B cell (primary cell): ENCODE measurements at places on chromosomes 1 and 21. TPM values are rescaled to one million over a fixed set of nuclear protein-coding genes. Genes with fewer than 3 reads are reported as not detected.

Gene FOXO6
- polyA plus RNA-seq: 0.06 and 0.50 TPM in 2 replicates

DNA sequence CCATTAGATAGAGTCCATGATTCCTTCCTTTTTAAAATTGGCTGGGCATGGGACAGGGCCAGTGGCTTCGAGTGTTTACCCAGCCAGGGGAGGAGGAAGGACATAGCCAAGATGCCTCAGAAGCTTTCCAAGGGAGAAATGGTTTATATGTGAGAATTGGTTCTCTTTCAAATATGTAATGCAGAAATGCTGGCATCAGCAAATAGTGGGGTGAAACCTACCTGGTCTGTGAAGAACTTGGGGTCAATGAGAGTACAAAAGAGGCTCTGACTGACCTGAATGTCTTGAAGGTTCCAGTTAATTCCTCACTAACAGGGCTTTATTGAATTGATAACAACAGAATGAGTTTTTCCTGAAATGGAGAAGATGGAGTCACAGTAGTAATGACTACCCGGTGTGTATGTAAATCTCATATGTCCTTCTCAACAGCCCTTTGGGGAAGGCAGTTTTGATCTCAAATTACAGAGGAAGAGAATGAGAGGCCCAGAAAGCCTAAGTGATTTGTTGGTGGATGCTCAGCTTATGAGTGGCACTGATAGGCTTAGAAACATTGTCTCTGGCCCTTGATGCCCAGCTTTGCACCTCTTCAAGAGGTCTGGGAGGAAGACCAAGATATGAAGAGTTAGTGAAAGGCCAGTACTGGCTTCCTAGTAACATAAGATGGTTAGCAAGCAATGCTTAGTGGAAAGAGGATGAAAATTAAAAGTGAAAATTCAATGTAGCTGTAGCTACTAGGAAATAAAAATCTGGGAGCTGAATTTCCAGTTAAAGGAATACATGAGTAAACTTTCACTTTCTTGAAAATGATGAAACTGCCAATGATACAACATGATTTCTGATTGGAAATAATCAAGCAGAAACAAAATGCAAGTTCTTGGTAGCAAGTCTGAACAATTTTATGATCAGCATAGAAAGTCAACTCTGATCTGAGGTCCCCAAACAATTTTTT is 2.7 kb downstream of the ATF3 start:
- DNase-seq: no peak

Gene APH1A
- 165 and 197 TPM in 2 replicates for polyA plus RNA-seq

DNA sequence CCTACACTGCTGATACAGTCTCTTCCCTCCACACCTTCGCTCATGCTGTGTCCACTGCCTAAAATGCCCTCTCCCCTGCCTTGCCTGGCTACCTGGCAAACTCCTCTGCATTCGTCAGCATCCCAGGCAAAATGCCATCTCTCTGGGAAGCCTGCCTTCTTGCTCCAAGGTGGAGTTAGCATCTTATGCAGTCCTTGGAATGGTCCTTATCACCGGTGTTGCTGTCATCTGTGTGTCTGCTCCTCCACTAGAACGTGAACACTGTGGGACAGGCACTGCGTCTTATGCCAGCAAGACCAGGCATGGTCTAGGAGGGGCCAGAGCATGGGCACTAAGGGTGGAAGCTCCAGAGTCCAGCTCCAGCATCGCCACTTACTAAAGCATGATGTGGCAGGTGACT is 211.8 kb downstream of the MATN1 start:
- no peak for DNase-seq

- no peak for DNase-seq
Measured at GRCh38 chr1:180950321-180950720, 37.6 kb downstream of the KIAA1614 start.

Gene S100B
- 0.24 and 1.1 TPM in 2 replicates for polyA plus RNA-seq

DNA sequence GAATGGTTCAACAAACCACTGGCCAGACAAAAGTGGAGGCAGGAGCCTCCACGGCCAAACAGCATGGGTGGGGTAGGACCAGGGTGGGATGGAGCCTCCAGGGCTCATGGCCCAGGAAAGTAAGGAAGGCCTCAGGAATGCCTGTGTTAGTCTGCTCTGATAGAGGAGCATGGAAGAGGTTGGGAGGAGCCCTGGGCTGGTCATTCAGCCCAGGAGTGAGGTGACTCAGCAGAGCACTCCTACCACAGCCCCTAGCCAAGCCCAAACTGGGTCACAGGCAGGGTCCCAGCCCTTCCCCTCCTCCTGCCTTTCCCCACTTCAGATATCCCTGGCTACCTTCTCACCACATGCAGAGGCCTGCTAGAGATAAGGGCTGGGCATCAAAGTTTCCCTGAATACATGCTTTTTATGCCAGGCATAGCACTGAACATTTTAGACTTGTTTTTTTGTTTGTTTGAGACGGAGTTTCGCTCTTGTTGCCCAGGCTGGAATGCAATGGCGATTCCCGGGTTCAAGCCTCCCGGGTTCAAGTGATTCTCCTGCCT is 3.1 kb upstream of the SHISA4 start:
- DNase-seq: no peak

- no peak for DNase-seq
Measured at GRCh38 chr1:64956010-64956640, 10.2 kb downstream of the JAK1 start.

DNA sequence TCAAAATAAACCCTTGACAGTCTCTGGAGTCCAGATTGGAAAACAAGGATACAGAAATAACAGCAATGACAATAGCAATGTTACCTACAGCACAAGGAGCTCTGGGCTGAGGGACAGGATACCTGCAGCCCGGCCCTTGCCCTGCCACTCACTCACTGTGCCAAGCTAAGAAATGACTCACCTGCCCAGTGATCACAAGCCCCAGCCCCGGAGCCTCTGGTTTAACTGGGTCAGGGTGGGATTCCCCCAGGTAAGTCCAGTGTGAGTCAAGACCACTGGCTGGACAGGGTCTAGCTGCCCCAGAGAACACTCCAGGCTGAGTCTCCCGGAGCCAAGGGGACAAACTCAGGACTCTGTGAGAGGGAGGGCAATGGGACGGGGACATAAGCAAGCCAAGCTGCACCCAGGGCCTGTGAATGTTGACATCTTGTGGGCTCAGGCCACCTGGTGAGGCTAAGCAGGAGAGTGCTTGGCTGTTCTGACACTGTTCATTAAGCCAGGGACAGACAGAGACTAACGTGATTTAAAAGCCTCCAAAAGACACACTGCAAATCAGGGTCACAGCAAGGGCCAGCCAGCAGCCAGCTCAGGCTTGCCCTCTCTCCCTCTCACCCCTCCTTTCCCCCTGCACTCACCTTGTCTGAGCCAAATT is 64.1 kb downstream of the MIS18A start:
- no peak for DNase-seq

Gene SPRR2G
- not detected in 2 replicates for polyA plus RNA-seq

Gene STRIP1
- 41.5 and 53.3 TPM in 2 replicates for polyA plus RNA-seq

Gene VHLL
- polyA plus RNA-seq: 0.36 and 0.45 TPM in 2 replicates

DNA sequence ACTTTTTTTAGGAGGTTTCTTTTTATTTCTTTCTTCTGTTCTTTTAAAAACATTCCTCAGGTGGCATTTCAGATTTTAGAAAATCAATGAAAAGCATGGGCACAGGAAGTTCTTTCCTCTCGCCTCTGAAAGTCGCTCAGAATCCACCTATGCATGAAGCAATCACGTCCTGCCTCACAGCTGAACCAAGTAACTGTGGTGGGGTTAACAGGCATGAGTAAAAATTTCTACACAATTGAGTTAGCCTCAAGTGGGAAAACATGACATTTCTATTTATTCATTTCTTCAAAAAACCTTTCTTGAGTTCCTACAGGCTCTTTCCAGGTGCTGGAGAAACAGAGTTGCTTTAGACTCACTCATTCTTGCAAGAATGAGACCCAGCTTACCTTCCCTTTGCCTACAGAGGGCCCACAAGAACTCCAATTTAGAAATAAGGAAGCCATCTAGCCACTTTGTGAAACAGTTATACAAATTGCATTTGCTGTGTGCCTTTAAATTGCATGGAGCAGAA is 508.9 kb upstream of the PKN2 start:
- no peak for DNase-seq

Gene LCE2C
- not detected in 2 replicates for polyA plus RNA-seq

GRCh38 chr1:5297180-5297885 is 642.9 kb downstream of the AJAP1 start:
- no peak for DNase-seq

DNA sequence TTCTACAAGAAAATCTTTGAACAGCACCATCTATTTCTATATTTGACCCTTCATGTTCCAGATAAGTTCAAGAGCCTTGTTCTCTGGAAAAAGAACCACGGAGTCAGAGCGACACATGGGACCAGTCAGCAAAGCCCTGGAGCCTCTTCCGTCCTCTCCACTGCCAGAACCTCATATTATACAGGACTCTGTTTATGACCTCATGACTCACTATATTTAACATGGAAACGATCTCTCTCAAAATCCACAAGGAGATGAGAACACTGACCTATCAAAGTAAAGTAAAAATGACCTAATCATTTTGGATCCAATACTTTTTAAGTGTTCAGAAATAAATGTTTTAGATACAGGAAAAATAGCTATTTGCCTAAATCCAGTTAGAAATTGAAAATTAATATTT is 124.6 kb upstream of the KRTAP19-8 start:
- no peak for DNase-seq

Gene GGPS1
- polyA plus RNA-seq: 13.4 and 15.2 TPM in 2 replicates

DNA sequence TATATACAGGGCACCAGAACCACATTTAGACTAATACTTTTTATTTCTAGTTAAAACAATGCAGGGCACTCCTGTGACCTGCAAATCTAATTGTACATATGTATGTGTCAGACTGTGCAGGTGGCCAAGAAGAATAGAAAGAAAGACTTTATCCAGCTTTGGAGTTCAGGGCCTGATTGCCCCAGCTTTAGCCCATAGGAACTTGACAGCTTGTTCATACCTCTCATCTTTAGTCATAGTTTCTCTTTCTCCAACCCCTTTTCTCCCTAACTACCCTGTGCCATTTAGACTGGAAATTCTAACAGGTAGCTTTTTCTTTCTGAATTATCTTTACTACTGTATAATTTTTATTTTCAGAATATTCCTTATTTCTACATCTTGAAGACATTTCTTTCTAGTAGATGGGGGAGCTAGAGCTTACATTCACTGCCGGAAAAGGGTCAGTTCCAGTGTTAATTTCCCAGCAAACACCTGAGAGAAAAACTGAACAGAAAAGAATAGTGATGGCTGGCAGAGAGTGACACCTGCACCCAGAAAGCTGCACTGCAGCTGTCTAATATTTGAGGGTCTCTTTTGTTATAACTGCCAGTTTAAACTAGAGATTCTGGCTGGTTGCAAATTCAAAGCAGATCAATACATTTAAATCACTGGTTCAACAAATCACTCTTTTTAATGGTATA is 8.4 kb downstream of the YBX1 start:
- DNase-seq: no peak

DNA sequence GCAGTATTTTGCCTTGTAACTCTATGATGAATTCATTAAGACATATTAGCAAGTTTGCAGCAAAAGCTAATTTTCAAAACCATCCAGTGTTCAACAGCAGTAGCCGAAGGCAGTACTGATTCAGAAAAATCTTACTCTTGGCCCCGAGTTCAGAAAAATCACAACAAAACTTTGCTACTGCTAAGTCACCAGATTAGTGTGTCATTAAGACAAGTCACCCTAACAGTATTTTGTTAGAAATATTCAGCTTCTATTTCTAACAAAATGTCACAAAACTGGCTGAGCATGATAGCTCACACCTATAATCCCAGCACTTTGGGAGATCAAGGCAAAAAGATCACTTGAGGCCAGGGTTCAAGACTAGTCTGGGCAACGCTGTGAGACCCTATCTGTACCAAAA is 8.2 kb downstream of the GTF2B start:
- no peak for DNase-seq

Gene GPR3
- polyA plus RNA-seq: 3.3 and 4.1 TPM in 2 replicates

DNA sequence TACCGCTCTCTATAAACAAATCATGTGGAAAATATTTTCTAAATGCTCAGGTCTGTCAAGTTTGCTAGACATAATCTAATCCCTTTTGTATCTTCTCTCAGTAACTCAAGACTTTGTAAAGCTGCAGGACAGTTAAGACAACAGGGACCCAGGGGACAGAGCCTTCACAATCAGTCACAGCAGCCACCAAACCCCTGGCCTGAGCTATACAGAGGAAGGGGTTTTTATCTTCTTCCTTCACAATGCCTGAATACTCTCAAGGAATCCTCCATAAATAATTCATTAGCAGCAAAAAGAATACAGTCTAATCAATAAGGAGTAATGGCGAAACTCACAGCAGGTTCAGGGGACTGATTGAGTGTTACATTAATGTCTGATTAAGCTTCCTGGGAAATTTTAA is 368.3 kb downstream of the SMYD3 start:
- no peak for DNase-seq

DNA sequence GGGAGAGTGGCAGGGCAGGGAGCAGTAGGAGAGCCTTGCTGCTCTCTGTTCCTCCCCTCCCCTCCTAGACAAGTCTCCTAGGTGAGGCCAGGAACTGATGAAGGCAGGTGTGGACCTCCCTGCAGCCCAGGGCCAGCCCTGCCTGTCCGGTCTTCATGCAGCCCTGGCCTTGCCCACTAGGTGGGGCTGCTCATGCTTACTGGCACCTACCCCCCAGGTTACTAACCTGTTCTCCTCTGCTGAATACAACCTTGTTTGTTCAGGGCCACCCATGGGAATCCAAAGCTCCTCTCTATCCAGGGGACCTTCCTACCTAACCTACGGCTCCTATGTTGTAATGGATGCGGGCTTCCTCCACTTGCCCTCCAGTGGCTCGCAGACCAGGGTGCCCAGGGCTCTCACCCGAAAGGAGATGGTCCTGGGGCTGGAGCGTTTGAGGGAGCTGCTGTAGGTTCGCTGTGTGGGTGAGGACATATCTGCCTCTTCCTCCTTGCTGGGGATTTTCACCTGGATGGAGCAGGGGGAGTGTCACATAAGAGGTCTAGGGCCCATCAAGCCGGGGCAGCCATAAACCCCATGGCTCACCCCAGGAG is 7.9 kb upstream of the TNNT2 start:
- DNase-seq: peak; percentile 25

GRCh38 chr1:157137408-157138219 is 581 bp downstream of the ETV3 start:
- DNase-seq: peak; percentile 56

Gene DENND2C
- polyA plus RNA-seq: 0.18 and 0.27 TPM in 2 replicates

DNA sequence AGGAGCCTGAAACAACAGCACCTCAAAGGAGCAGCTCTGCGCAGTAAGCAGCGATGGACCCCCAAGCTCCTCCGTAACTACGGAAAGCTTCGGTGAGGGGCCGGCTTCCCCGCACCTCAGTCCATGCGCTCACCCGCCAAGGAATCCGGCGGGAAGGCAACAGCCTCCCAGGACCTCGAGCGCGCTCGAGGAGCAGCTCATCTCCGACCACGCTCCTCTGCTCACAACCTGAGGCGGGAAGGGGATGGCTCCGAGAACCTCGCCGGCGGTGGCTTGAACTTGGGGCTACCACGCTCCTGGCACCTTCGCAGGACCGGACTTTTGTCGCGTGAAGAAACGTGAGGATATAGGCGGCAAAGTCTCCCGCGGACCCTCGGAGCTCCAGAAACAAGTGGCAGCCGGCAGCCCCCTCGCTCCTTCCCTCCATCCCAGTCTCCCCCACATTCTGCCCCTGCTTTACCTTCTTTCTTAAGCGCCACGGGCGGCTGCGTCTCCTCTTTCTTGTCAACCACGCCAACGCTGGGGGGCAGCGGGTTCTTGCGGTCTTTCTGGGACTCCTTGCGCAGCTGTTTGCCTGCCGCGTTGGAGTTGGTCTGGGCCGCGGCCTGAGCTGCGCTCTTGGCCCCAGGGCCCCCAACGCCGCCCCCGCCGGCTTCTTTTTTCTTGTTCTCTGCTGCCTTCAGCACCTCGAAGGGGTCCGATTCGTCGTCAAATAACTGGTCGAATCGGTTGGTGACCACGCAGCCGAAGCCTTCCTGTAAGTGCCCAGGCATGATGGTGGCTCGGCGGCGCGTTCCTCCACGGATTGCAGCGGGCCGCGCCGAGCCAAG is 459 bp downstream of the SERBP1 start:
- DNase-seq: peak; percentile 58

GRCh38 chr1:28899267-28899666 is 15.1 kb upstream of the EPB41 start:
- DNase-seq: no peak
